ENCODE measurements at places on chromosomes 7 and 10.

DNA sequence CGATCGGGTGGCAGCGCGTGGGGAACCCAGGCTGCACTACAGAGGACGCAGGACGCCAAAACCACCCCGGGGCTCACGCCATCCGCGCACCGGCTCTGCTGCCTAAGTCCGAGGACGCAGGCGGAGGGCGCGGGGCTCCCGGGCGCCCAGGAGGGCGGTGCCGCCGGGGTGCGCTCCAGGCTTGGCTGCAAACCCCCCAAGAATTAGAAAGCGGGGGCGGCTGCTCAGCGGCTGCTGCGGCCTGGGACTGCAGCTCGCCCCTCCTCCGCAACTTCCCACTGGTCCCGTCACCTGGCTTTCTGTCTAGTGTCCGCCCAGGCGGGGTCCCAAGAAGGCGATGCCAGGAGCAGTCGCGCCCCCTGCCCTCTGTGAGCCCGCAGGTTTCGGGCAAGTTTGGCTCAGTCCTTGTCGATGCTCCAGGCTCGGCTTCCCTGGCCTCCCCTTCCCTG is 1.7 kb upstream of the POU6F2 start:
- no peak for DNase-seq
- no peak overlapping the region for H3K4me3 ChIP-seq
- no peaks in the 10 kb centered on the region for H3K4me1 ChIP-seq

- H3K36me3 ChIP-seq: no peaks in the 10 kb centered on the region
- no peaks in the 10 kb centered on the region for H3K27me3 ChIP-seq
- H3K4me1 ChIP-seq: no peaks in the 10 kb centered on the region
- H3K4me3 ChIP-seq: no peak overlapping the region
- H3K27ac ChIP-seq: no peak overlapping the region
Observed at GRCh38 chr7:132643302-132643701, 67.0 kb upstream of the PLXNA4 start.

GRCh38 chr7:140263277-140263676 is 86.5 kb upstream of the KDM7A start:
- no peak for DNase-seq
- H3K27me3 ChIP-seq: no peaks in the 10 kb centered on the region
- H3K4me3 ChIP-seq: no peak overlapping the region
- H3K27ac ChIP-seq: no peak overlapping the region
- H3K36me3 ChIP-seq: no peaks in the 10 kb centered on the region

DNA sequence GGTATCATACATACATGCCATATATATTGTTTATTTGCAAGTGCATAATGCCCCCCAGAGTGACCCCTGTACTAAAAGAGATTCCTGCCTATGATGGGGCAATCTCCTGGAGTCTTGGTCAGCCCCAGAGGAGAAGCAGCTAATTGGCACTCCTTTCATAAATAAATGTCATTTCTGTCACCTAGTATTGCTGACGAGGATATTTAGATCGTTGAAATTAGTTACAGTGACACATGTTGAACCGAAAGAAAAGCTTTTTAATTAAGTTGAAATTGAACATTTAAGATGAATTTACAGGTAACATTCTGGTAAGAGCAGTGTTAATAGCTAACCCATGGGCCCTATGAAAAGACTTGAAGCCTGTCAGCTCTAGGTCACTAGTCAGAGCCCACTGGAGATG is 210.5 kb upstream of the LRGUK start:
- H3K4me1 ChIP-seq: no peaks in the 10 kb centered on the region
- H3K27ac ChIP-seq: no peak overlapping the region
- H3K36me3 ChIP-seq: no peaks in the 10 kb centered on the region
- DNase-seq: no peak
- no peaks in the 10 kb centered on the region for H3K27me3 ChIP-seq

DNA sequence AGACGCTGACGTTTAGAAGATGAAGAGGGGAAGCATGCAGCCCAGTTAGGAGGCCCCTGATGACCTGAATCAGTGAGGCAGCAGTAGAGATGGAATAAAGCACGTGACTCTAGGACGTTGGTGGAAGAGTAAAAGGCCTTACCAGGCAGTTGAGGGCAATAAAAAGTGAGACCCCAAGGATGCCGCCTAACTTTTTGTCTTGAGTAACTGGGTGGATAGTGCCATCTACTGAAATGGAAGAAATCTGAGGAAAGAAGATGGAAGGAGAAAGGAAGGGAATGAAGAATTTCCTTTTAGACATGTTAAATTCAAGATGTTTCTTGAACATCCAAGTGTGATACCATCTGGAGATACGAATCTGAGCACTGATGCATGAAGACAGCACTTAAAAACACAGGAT is 220.0 kb upstream of the LRRN3 start:
- no peak overlapping the region for H3K27ac ChIP-seq
- DNase-seq: no peak
- no peaks in the 10 kb centered on the region for H3K36me3 ChIP-seq
- H3K4me1 ChIP-seq: no peaks in the 10 kb centered on the region
- H3K4me3 ChIP-seq: no peak overlapping the region
- H3K27me3 ChIP-seq: no peaks in the 10 kb centered on the region

DNA sequence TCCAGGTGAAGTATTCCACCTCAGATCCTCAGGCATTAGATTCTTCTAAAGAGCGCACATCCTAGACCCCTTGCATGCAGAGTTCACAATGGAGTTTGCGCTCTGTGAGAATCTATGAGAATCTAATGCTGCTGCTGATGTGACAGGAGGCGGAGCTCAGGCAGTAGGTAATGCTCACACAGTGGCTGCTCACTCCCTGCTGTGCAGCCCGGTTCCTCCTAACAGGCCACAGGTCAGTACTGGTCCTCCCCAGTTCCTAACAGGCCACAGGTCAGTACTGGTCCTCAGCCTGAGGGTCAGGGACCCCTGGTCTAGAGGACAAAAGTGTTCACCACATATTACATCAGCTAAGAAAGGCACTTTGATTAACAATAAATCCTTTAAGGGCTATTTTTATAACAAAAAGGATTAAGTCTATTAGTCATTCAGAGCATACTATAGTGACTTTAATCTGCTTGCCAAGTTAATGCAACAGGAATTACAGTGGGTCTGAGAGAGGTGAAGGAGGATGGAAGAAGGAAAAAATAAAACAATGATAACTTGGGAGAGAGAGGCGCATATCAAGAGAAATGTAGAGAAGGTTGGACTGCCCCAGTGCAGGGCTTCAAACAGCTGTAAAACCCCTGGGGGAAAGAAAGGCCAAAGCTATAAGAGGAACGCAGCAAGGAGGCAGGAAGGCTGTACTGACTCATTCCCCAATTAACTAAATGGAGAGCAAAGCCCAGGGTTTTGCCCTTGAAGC is 49.2 kb downstream of the CUL2 start:
- no peak overlapping the region for H3K4me3 ChIP-seq
- H3K36me3 ChIP-seq: peaks cover 42% of the 10 kb centered on the region
- no peak for DNase-seq
- H3K27me3 ChIP-seq: no peaks in the 10 kb centered on the region

DNA sequence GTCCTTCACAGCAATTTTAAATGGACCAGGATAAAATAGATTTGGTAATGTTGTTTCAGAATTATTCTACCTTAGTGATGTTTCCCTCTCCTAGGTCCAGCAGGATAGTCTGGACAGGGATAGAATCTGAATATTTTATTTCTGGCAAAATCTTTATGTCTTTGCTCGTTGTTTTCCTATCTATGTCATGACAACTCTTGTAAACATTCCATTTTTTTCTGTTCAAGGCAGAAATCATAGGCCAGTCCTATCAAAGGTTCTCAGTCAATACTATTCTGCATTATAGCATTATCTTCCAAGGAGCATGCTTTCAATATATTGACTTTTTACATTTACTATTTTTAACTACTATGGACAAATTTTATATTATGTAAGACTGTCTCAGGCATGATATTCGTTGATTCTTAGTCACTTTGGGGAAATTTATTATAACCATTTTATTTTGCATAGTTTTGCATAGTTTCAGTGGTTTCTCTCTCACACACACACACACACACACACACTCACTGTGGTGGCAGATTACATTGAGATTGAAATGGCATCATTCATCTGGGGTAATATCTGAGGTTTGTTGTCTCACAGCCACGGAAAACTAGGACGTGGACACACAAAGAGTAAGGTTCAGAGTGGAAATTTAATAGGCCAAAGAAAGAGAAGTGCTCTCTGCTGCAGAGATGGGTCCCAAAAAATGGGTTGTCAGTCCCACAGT is 17.2 kb downstream of the TAS2R60 start:
- no peaks in the 10 kb centered on the region for H3K36me3 ChIP-seq
- H3K4me1 ChIP-seq: no peaks in the 10 kb centered on the region
- H3K4me3 ChIP-seq: no peak overlapping the region
- H3K27ac ChIP-seq: no peak overlapping the region

DNA sequence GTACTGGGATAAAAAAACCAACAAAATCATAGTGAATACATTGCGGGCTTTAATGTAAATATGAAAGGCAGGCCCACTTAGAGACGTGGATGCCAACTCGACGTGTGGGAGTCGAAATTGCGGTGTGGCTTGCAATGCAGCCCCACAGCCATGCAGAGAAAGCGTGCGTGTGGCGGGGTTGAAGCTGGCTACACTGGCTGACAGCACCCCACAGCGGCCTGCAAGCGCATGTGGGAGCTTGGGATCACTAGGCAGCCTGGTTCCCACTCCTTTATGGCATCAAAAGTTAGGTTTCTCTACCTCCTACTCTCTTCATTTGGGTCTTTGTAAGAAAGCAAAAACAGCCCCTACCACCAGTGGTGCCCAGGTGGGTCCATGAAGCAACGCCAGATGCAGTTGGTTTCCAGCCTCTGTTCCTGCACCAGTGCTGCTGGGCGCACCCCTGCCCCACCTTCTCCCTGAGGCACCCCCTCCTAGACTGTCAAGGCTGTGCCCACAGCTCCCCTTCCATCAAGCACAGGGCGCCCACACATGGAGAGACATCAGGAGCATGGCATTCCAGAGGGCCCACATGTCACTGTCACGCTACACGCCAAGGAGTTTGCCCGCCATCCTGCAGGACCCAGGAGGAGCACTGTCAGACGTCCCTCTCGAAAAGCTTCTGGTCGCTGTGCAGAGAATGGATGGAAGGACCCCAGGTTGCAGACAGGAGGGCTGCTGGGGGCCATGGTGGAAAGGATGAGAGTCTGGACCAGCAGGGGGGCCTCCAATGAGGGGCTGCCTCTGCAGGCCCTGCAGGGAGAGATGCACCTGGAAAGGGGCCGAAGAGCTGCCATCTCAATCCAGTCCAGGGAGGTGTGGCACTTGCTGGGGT is 142.9 kb downstream of the PAXIP1 start:
- no peak overlapping the region for H3K4me3 ChIP-seq
- H3K36me3 ChIP-seq: no peaks in the 10 kb centered on the region
- peaks cover 2% of the 10 kb centered on the region for H3K27me3 ChIP-seq
- no peaks in the 10 kb centered on the region for H3K4me1 ChIP-seq
- DNase-seq: no peak

- H3K27me3 ChIP-seq: no peaks in the 10 kb centered on the region
- H3K36me3 ChIP-seq: no peaks in the 10 kb centered on the region
- no peak for DNase-seq
- H3K4me1 ChIP-seq: no peaks in the 10 kb centered on the region
Observed at GRCh38 chr7:42627626-42628025, 284.2 kb downstream of the C7orf25 start.

DNA sequence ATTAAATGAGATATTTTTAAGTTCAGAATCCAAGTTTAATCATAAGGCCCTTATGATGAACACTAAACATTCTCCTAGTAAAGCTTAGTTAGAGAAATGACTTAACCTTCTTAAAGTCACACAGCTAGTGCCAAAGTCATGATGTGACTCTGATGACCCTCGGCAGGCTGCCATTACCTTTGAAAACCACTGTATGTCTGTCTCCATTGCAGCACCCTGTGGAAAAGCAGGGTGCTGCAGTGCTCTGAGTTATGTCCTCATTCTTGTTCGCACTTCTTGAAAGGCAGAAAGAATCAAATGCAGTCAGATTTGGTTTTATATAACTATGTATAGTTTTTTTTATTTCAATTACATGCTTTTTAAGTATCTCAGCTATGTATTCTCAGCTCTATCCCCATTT is 105.0 kb downstream of the PHTF2 start:
- no peak overlapping the region for H3K4me3 ChIP-seq
- H3K27ac ChIP-seq: no peak overlapping the region
- no peaks in the 10 kb centered on the region for H3K27me3 ChIP-seq
- peaks cover 3% of the 10 kb centered on the region for H3K36me3 ChIP-seq

- no peak overlapping the region for H3K4me3 ChIP-seq
- H3K27ac ChIP-seq: no peak overlapping the region
- DNase-seq: no peak
- H3K4me1 ChIP-seq: peaks cover 41% of the 10 kb centered on the region
Observed at GRCh38 chr10:48700071-48700470, 15.4 kb downstream of the WDFY4 start.
